ENCODE measurements at places on chromosomes 7 and 10.

DNA sequence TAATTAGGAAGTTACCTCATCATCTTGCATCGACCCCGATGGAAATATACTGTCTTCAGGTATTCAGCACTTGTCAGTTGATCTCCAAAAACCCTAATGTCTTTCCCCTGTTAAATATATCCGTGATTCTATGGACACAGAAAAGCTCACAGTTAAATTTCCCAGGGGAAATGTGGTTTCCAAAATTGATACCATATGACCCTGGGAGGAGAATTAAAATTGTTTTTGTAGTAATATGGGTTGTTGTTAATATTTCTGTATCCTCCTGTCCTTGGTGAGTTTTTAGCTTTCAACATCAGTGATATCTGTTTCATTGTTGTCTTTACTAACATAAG, 132.1 kb downstream of the CELF2 start:
- DNase-seq: no peak

GRCh38 chr7:42095791-42096190, 141.2 kb downstream of the GLI3 start:
- no peak for DNase-seq

GRCh38 chr10:103780242-103781149, 74.9 kb downstream of the SH3PXD2A start:
- no peak for DNase-seq

GRCh38 chr7:40015790-40016296, 65.8 kb downstream of the CDK13 start:
- DNase-seq: no peak

- no peak for DNase-seq
Observed at GRCh38 chr10:62635127-62635526, 169.4 kb upstream of the ADO start.

DNA sequence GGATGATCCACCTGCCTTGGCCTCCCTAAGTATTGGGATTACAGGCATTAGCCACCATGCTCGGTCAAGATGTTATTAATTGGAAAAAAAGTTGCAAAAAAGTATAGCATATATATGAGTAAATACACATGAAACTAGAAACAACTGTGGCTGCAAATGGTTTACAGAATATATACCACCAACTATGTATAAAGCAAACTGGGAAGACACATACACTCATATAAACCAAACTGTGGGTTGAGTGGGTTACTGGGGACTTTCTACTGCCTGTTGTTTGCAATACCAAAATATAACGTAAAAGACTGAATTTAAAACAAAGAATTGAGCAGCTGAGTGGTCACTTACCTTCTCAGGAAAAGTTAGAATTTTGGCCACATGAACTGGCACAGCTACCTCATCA, 8.1 kb downstream of the POLR3A start:
- DNase-seq: no peak

DNA sequence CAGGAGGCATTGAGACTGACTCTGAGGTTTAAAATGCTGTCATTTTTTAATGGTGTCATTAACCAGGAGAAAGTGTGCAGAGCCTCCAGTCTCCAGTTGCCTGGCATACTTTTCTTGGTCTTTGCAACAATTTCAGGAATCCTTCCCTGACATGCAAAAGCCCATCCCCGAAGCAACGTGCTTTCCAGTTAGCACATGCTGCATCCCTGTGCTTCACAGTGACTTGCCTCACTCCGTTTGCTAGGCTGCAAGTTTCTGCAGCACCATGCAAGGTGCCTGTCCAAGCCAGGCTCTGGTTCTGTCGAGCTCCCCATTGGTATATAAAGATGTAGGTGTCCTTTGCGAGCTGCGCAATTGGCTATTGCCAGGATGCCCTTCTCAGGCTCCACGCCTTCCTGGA, 135.0 kb downstream of the GALNT17 start:
- DNase-seq: no peak

DNA sequence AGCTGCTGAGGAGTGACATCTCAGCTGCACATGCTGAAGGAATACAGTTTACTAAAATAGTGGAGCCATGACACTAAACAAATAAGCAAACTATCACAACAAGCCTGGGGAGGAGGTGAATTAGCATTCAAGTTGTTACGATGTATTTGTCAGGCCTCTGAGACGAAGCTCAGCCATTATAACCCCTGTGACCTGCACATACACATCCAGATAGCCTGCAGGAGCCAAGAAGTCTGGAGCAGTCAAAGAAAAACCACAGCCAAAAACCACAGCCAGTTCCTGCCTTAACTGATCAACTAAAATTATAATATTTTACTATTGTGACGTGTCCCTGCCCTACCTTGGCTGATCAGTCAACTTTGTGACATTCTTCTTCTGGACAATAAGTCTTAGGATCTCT, 68.6 kb downstream of the NSUN6 start:
- no peak for DNase-seq

DNA sequence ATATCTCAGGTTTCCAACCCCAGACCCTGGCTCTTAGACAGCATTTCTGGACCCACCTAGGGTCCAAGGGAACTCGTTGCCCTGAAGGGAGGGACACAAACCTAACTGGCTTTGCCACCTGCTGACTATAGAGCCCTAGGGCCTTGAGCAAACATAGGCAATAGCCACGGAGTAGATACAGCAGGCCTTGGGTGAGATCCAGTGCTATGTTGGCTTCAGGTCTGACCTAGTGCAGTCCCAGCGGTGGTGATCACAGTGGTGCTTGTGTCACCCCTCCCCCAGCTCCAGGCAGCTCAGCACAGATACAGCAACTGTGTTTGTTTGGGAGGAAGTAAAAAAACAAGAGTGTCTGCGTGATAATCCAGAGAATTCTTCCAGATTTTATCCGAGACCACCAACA, 9.7 kb upstream of the TNKS2 start:
- DNase-seq: no peak

- peak; percentile 83 for DNase-seq
Observed at GRCh38 chr10:129030996-129031843, 435.8 kb upstream of the MGMT start.

GRCh38 chr7:42125321-42125720, 111.7 kb downstream of the GLI3 start:
- no peak for DNase-seq

- no peak for DNase-seq
Observed at GRCh38 chr10:95850791-95851190, 57.0 kb upstream of the CC2D2B start.

GRCh38 chr7:133550811-133551210, 297.9 kb downstream of the EXOC4 start:
- no peak for DNase-seq

DNA sequence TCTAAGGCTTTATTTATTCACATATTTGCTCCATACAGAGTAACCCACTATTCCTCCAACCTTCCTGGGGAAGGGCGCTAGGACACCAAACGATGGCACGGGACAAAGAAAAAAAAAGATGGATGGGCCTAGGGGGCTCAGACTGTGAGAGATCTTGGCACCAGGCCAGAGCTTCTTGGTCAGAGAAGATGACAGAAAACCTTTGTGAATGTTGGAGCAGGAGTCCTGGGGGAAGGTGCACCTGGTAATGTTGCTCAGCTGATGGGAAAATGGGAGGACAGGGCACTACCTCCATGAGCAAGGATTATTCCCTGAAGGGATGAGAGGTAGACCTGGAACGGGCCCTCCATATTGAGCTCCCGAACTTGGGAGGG, 1.4 kb upstream of the SH3PXD2A start:
- DNase-seq: no peak

GRCh38 chr10:124495162-124495561, 33.5 kb downstream of the LHPP start:
- no peak for DNase-seq

GRCh38 chr10:116756277-116756676, 13.9 kb upstream of the HSPA12A start:
- DNase-seq: no peak

GRCh38 chr7:92333866-92334265, 88.1 kb downstream of the ANKIB1 start:
- no peak for DNase-seq

DNA sequence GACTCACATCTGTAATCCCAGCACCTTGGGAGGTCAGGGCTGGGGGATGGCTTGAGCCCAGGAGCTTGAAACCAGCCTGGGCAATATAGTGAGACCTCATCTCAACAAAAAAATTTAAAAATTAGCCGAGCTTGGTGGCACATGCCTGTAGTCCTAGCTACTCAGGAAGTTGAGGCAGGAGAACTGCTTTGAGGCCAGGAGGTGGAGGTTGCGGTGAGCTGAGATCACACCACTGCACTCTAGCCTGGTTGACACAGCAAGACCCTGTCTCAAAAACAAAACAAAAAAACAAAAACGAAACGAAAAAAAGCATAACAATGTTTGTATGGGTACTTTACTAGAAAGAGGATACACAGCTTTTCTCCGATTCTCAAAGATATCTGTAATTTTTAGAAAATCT, 31.8 kb downstream of the WNT16 start:
- no peak for DNase-seq

DNA sequence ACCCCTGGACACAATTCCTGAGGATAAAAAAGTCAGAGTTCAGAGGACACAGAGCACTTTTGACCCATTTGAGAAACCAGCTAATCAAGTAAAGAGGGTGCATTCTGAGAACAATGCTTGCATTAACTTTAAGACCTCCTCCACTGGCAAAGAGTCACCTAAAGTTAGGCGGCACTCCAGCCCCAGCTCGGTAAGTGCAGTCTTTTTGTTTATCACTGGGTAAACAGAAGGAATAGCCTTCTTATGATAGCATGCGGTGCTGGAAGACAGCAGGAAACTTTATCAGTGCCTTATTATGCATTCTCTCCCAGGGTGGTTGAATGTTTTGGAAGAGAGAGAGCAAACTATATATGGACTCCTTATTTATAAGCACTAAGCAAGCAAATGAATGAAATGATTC, 130.5 kb downstream of the CDK14 start:
- DNase-seq: peak; percentile 32

DNA sequence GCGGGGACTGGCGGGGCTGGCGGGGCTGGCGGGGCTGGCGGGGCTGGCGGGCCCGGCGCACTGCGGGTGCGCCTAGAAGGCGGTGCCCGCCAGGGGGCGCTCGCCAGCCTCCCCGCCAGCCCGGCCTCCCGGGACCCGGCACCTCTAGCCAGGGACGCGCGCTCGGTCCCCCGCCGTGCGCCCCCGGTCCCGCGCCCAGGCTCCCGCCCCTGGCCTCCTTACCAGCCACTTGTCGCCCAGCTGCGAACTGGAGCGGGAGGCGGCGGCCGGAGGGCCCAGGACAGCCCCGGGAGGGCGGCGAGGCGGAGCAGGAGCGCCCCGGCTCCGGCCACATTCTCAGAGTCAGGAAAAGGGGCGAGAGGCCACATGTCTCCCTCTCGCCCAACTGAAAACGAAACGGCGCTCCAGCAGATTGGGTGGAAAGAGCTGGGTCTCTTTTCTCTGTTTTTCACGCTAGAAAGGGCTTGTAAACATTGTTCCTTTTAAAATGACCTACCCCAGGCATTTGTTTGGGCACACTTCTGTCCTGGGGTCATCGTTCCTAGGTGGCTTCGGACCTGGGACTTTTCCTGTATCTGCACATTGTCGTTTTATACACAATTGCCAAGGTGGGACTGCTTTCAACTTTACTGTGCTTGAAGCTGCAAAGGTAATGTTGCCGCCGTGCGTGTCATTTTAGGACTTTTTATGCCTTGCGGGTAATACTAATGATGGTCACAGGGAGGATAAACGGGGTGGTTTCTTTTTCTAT, 378 bp upstream of the PRKCQ start:
- peak; percentile 86 for DNase-seq

GRCh38 chr7:111012799-111013675, 77.9 kb upstream of the LRRN3 start:
- no peak for DNase-seq

DNA sequence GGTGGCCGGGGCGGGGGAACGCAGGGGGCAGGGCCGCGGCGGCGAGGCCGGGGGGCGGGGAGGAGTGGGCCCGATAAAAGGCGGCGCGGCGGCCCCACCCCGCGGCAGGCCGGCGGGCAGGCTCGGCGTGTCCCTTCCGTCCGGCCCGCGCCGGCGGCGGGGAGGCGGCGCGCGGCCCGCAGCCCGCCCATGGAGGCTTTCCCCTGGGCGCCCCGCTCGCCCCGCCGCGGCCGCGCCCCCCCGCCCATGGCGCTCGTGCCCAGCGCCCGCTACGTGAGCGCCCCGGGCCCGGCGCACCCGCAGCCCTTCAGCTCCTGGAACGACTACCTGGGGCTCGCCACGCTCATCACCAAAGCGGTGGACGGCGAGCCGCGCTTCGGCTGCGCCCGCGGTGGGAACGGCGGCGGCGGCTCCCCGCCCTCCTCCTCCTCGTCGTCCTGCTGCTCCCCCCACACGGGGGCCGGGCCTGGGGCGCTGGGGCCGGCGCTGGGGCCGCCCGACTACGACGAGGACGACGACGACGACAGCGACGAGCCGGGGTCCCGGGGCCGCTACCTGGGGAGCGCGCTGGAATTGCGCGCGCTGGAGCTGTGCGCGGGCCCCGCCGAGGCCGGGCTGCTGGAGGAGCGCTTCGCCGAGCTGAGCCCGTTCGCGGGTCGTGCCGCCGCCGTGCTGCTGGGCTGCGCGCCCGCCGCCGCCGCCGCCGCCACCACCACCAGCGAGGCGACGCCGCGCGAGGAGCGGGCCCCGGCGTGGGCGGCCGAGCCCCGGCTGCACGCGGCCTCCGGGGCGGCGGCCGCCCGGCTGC, at the start of gene NANOS1:
TSS of gene NANOS1 (plus strand) at position 102 of the 808 bp plus-strand sequence. CDS start at position 190, 88 bp downstream.
- DNase-seq: peak; percentile 54

DNA sequence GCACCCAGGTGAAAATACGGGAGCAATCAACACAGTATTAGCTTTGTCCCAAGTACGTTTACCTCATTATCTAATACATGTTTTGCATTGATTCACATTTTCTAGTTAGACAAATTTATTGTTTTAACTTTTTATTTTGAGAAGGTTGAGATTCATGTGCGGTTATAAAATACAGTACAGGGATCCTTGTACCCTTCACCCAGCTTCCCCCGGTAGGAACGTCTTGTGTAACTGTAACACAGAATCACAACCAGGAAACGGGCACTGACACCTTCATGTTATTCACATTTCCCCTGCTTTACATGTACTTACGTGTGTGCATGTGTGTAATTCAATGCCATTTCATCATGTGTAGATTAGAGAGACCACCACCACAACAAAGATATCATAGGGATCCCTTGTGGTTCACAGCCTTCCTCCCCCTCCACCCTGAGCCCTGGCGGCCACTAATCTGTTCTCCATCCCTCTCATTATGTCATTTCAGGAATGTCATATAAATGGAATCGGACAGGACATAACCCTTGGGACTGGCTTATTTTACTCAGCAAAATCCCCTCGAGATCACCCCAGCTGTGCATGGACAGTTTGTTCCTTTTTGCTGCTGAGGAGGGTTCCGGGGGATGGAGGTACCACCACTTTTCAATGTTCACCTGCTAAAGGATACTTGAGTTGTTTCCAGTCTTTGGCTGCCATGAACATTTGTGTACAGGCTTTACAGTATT, 46.5 kb upstream of the C10orf71 start:
- no peak for DNase-seq

GRCh38 chr10:102644066-102644645, at the start of gene TRIM8:
TRIM8 (plus strand) TSS chr10:102644479; CDS start chr10:102644618, 139 bp downstream.
- peak; percentile 48 for DNase-seq

GRCh38 chr7:134539380-134540004, 9.4 kb upstream of the AKR1B15 start:
- no peak for DNase-seq

- DNase-seq: no peak
Observed at GRCh38 chr10:6114805-6115341, 26.0 kb downstream of the RBM17 start.

GRCh38 chr10:6347391-6347951, 144.7 kb downstream of the PFKFB3 start:
- DNase-seq: no peak

GRCh38 chr7:106566672-106567071, 94.3 kb downstream of the CCDC71L start:
- DNase-seq: no peak
